ENCODE measurements at places on chromosomes 7 and 10.

DNA sequence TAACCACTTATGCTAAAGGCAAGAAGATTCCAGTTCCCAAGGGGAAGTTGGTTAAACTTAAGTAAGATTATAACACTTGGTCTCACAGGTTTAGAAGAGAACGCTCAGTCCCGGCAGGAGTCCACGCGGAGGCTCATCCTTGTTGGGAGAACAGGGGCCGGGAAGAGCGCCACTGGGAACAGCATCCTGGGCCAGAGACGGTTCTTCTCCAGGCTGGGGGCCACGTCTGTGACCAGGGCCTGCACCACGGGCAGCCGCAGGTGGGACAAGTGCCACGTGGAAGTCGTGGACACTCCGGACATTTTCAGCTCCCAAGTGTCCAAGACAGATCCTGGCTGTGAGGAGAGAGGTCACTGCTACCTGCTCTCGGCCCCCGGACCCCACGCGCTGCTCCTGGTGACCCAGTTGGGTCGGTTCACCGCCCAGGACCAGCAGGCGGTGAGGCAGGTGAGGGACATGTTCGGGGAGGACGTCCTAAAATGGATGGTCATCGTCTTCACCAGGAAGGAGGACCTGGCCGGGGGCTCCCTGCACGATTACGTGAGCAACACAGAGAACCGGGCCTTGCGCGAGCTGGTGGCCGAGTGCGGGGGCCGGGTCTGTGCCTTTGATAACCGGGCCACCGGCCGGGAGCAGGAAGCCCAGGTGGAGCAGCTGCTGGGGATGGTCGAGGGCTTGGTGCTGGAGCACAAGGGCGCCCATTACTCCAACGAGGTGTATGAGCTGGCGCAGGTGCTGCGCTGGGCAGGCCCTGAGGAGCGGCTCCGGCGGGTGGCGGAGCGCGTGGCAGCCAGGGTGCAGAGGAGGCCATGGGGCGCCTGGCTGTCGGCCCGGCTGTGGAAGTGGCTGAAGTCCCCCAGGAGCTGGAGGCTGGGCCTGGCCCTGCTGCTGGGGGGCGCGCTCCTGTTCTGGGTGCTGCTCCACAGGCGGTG, 3.8 kb downstream of the GIMAP1 start:
- DNase-seq: no peak

GRCh38 chr7:4906682-4907081, 23.2 kb upstream of the RADIL start:
- DNase-seq: no peak

GRCh38 chr7:92963566-92963965, 127.2 kb upstream of the CDK6 start:
- DNase-seq: no peak

DNA sequence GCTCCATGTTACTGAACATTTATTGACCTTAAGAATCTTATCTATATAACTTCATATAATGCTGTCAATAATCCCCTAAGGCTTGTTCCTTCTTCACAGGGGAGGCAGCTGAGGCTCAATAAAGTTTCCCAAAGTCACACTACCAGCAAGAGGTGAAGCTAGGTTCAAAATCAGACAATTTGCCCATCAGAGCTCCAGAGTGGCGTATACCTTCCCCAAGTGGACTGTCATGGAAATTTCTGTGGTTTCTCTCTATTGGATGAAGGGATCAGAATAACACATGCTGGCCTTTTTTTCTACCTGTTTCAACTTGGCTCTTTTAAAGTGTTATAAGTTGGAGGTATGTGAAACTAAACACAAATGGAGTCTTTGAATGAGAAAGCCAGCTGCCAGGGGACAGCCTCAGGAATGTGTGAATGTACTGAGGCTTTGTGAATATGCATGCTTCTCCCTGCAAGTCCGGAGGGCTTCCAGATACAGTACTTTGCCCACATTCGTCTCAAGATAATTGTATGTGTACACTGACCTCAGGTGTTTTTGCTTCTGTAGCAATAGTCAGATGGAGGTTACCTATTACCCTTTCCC, 656.3 kb upstream of the CELF2 start:
- no peak for DNase-seq

- no peak for DNase-seq
Observed at GRCh38 chr10:807163-807957, 117.9 kb upstream of the DIP2C start.

GRCh38 chr10:47413531-47414226, 29.6 kb upstream of the ZNF488 start:
- DNase-seq: no peak

- no peak for DNase-seq
Observed at GRCh38 chr10:13213163-13213562, 21.0 kb downstream of the UCMA start.

- no peak for DNase-seq
Observed at GRCh38 chr7:141312828-141313521, 238.2 kb upstream of the AGK start.

GRCh38 chr7:132140341-132140740, 435.9 kb downstream of the PLXNA4 start:
- DNase-seq: no peak

DNA sequence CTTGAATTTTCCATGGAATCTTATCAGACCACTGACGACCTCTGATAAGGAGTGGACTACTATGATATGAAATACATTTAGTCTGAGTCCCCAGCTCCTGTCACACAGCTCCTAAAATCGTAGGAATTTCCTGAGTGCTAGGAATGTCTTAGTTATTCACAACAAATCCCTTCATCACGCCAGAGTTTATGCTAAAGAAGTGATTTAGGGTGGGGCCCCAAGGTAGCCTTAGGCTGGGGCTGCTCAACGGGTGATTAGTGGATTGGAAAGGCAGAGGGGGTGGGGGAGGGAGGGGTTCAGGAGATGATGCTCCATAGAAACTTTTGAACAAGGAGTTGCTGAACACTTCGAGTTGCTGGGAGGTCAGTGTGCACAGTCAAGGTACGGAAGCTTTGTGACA, 7.0 kb upstream of the TET1 start:
- DNase-seq: no peak

- DNase-seq: no peak
Observed at GRCh38 chr7:134129856-134130523, 2.9 kb downstream of the LRGUK start.

DNA sequence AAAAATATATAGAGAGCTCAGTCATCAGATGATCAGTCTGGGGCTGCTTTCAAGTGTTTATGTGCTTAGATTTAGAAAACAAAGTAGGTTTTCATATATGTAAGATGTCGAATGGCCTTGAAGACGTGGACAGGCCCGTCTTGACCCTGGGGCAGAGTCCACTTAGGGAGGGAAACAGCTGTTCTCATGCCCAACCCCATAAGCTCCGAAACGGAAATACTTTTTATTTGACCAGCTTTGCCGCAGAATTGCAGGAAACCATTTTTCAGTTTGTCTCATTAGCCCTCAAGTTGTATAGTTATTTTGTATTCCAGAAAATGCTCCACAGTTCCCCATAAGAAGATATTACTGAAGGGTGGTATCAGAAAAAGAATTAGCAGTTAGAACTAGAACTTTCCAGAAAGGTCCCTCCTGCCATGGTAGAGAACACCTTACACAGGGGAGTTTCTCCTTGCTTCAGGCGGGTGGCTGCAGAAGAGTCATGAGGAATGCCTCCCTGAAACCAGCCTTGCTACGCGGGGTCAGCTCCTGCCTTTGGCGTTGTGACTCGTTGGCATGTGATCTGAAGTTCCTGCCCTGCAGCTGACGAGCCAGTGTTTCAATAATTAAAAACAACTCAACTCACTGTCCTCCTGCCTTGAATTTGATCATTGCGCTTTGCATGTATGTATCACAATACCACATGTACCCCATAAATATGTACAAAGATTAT, 192.7 kb downstream of the CELF2 start:
- DNase-seq: no peak

Measured in activated gamma-delta T cell treated with Interleukin-2 at 50 U/mL for 16 hours (primary cell).